ENCODE measurements at places on chromosomes 13 and 19. TPM values are rescaled to one million over a fixed set of nuclear protein-coding genes. Genes with fewer than 3 reads are reported as not detected.

DNA sequence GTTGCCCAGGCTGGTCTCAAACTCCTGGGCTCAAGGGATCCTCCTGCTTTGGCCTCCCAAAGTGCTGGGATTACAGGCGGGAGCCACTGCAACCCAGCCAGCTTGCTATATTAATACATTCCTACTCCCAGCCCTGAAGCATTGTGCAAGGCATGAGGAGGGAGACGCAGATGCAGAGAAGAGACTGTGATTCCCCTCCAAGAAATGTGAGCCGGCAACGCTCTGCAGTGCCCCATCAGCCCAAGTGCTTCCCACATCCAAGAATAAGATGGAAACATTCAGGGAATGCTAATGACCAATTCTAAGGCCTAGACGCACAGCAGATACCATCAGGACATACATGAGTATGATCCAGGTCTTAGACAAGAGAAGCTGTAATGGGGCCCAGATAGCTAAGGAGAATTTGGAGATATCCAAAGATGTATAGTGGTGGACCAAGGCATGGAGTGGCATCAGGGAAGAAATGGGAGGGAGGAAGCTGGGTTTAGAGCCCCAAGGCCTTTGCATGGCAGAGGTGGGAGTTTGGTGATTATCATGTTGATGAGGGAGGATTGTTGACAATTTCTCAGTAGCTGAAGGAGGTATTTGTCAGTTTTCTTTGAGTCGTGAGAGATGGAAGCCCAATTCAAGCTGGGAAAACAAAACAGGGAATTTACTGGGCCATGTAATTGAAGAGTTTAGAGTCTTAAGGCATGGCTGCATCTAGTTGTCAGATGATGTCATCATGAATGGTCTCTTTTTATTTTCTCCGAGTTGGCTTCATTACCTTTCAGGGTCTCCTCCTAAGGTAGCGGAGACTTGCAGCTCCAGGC, 2.9 kb downstream of the PPM1N start:
- H3K27me3 ChIP-seq, result peaks cover 19% of the 10 kb centered on the region
- no peaks in the 10 kb centered on the region for H3K36me3 ChIP-seq
- peaks cover 41% of the 10 kb centered on the region for H3K4me1 ChIP-seq
- DNase-seq, result no peak
- no peak overlapping the region for H3K27ac ChIP-seq

DNA sequence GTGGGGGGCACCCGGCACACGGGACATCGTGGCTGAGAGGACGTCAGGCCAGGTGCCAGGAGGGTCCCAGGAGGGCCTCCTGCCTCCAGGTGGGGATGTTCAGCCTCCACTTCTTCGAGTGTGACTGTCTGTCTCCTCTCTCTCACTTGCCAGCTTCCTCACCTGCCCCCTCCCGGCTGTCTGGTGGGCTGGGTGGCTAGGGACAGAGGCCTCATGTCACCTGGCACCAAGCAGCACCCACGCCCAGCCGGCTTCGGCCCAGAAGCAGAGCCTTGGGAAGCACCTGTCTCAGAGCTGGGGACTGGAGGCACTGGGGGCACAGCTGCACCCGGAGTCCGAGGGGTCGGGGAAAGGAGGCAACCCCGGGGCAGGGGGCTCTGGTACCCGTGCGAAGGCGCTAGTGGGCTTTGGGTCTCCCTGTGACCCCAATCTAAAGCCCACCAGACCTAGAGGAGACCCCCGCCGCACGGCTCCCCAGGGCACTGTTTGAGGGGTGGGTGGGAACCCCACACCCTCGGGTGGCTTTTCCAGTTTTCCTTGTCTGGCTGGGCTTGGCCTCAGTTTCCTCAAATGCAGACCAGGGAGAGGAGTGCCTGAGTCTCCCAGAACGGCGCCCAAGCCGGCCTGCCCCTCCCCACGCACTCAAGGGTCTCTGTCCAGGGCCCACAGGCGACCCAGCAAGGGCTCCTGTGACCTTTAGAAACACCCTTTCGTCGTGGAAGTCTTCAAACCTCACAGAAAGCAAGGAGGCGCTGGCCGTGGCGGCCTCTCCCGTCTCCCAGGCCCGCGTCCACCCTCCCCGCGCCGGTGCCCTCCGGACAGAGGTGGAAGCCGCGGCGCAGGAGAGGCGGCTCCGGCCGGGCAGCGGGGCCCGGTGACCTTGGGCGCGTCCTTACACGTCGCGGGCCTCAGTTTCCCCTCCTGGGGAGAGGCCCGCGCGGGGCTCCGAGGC, 664 bp upstream of the HCN2 start:
- H3K27ac ChIP-seq, result no peak overlapping the region
- peaks cover 27% of the 10 kb centered on the region for H3K27me3 ChIP-seq
- H3K4me3 ChIP-seq, result no peak overlapping the region
- H3K4me1 ChIP-seq, result peaks cover 10% of the 10 kb centered on the region
- DNase-seq, result no peak

DNA sequence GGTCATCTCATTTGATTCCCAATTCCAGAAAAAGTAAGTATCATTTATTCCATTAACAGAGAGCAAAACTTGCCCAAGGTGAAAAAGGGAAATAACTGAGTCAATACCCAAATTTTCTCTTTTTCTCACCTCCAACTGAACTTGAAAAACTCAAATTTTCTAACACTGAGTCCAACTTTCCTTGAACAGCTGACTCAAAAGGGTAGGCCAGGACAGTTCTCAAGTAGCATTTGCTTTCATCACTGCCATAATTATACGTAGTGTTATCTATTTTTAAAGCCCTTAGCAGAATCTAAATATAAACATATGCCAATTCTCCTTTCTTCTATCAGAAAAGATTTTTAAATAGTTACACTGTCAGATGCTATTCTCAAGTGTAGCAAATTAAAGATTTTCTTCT, 3.5 kb downstream of the N4BP2L2 start:
- no peak for DNase-seq
- peaks cover 59% of the 10 kb centered on the region for H3K36me3 ChIP-seq
- peak overlapping the region; percentile 30 for H3K4me3 ChIP-seq
- no peaks in the 10 kb centered on the region for H3K27me3 ChIP-seq
- H3K27ac ChIP-seq, result no peak overlapping the region
- H3K4me1 ChIP-seq, result peaks cover 76% of the 10 kb centered on the region

DNA sequence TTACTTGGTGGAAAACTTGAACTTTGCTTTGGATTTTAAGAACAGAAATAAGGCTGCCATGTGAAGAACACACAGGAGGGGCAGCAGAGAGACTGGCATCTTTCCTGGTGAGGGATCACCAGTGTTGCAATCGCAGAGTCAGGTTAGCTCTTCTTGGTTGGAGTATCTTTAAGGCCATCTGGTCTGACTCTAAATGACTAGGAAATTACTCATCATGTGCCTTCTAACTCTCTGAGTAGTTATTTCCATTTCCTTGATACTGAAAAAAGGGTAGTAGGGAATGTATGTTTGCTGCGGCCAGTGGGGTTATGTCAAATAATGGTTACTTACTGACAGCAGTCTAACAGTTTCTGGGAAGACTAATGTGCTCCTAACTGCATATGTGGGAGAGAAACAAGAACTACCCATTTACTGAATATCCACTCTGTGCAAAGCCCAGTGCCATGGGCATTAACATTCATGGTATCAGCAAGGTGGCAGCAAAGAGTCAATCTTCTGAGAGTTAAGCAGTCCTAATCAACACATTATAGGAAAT, 122.1 kb downstream of the COG6 start:
- H3K27ac ChIP-seq, result peak overlapping the region; percentile 10
- peak; percentile 37 for DNase-seq
- no peak overlapping the region for H3K4me3 ChIP-seq
- H3K36me3 ChIP-seq, result no peaks in the 10 kb centered on the region
- no peaks in the 10 kb centered on the region for H3K27me3 ChIP-seq
- peaks cover 25% of the 10 kb centered on the region for H3K4me1 ChIP-seq

DNA sequence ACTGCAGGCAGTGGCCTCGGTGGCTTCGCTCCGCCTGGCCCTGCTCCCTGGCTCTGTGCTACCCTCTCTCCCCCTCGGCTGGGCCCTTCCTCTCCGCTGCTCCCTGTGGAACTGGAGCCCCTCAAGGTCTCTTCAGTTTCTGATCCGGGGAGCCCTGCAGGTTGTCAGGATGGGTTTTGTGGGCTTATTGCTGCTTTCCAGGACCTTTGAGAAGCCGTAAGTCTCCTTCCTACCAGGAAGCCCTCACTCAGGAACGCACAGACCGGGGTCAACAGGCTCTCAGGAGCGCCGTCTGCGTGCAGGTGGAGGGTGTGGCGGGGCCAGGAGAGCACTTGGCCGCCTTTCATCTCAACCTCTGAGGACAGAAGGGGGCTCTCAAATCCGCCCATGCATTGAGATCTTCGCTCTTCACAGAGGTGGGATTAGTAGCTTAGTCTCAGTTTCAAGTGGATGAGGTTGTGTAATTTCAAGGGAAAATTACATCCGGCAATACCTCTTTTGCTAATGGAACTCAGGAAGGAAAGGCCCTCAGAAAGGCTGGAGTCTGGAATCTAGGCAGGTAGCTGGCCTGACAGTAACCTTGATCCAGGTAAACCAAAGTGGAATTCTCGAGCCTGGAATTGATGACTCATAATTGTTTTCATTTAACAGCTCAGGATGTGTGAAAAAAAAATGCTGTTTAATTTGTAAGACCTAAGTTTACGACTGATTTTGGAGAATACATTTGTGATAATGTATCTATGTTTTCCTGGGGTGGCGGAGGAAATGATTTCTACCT, 102.0 kb downstream of the ATP11A start:
- H3K27me3 ChIP-seq, result no peaks in the 10 kb centered on the region
- no peak for DNase-seq
- H3K27ac ChIP-seq, result peak overlapping the region; percentile 6
- H3K4me3 ChIP-seq, result no peak overlapping the region

- H3K36me3 ChIP-seq, result no peaks in the 10 kb centered on the region
- H3K4me1 ChIP-seq, result peaks cover 29% of the 10 kb centered on the region
- no peak overlapping the region for H3K27ac ChIP-seq
- DNase-seq, result no peak
- no peaks in the 10 kb centered on the region for H3K27me3 ChIP-seq
Observed at GRCh38 chr13:46615888-46616531, 63.0 kb downstream of the LRCH1 start.

DNA sequence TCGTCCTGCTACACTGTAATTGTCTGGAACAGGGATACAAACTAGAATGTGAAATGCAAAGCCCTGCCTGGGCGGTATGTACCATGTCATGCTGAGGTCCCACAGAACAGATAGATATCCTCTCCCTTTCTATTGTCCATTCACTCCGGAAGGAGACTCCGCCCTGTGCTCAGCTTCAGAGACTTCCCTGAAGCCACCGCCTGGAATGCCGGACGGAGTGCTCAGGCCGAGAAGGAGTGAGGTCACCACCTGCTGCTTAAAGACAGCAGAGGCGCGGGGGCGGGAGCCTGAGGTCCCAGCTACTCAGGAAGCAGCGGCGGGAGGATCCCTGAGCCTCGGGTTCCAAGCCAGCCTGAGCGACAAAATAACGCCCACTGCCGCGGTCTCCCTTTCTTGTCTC, 890 bp upstream of the ZNF611 start:
- DNase-seq, result no peak
- H3K27me3 ChIP-seq, result no peaks in the 10 kb centered on the region
- peaks cover 23% of the 10 kb centered on the region for H3K4me1 ChIP-seq
- H3K27ac ChIP-seq, result peak overlapping the region; percentile 92
- H3K4me3 ChIP-seq, result peak overlapping the region; percentile 90
- H3K36me3 ChIP-seq, result peaks cover 34% of the 10 kb centered on the region

DNA sequence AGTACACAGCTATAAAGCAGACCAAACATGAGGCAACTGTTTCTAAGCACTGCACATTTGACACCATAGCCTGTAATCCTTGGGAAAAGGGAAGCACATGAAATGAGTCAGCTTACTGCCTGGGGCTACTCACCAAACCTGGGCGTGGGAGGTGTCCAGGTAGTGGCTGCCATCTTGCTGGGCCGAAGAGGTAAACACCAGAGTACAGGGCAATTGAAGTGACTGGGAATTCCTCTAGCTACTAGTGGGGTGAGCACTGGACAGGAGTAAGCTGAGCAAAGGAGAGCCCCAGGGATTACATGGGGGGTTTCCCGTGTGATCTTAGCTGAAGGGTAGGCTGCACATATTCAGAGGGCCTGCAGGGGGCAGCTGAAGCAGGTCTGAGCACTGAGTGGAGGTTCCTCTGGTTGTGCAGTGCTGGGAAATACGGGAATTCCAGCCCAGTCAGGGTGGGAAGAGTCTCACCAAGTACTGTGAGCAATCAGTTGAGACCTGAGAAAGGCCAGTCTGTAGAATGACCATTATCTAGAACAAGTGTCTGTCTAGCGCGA, 140.5 kb downstream of the SLC7A1 start:
- H3K27me3 ChIP-seq, result peaks cover 11% of the 10 kb centered on the region
- no peak overlapping the region for H3K27ac ChIP-seq
- DNase-seq, result no peak
- no peak overlapping the region for H3K4me3 ChIP-seq
- no peaks in the 10 kb centered on the region for H3K4me1 ChIP-seq

DNA sequence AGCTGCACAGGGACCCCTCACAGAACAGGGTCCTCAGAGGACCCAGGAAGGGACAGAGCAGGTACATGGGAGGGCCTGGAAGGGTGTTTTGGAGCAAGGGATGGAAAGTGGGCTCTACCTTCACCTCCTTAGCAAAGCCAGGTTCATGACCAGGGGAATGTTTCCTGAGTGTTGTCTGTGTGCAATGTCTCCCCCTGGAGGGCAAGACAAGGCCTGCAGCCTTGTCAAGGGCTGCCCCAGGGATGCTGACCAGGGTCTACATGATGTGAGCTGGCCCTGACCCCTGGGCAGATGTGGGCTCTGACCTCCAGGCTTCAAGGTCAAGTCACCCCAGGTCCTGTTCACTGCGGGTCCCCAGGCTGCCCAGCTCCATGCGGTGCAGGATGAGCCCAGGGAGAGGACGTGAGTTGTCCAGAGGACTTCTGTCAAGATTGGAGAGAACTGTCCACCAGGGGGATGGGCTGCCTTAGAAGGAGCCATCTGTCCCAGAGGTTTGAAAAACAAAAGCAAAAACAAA, 1.0 kb upstream of the CEACAM1 start:
- peaks cover 43% of the 10 kb centered on the region for H3K4me1 ChIP-seq
- peak overlapping the region; percentile 87 for H3K27ac ChIP-seq
- peaks cover 6% of the 10 kb centered on the region for H3K36me3 ChIP-seq
- DNase-seq, result peak; percentile 76

DNA sequence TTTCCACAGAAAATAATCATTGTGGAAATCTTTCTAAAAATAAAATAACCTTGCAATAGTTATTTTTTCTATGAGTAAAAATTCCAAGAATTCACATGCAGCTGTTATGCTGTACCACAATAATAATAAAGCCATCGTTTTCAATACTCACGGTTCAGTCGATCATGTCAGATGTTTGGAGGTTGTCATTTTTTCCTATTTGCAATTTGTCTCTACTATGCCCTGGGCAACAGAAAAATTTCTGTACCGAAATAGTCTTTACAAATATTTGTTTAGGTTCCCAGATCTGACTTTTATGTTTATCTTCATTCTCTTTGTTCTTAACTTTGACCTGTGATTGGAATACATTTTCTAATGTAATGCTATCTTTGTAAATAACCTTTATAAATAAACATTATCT, 79.7 kb downstream of the ESD start:
- H3K36me3 ChIP-seq, result peaks cover 8% of the 10 kb centered on the region
- H3K4me1 ChIP-seq, result no peaks in the 10 kb centered on the region
- H3K27ac ChIP-seq, result no peak overlapping the region
- no peak overlapping the region for H3K4me3 ChIP-seq
- no peaks in the 10 kb centered on the region for H3K27me3 ChIP-seq
- DNase-seq, result no peak

GRCh38 chr13:51435002-51435578, 17.7 kb downstream of the INTS6 start:
- no peak overlapping the region for H3K4me3 ChIP-seq
- no peaks in the 10 kb centered on the region for H3K27me3 ChIP-seq
- no peak overlapping the region for H3K27ac ChIP-seq
- peaks cover 18% of the 10 kb centered on the region for H3K36me3 ChIP-seq
- peaks cover 16% of the 10 kb centered on the region for H3K4me1 ChIP-seq

EID2 gene
- 17.2 TPM for total RNA-seq
